ENCODE measurements at places on chromosomes 3 and 15.

DNA sequence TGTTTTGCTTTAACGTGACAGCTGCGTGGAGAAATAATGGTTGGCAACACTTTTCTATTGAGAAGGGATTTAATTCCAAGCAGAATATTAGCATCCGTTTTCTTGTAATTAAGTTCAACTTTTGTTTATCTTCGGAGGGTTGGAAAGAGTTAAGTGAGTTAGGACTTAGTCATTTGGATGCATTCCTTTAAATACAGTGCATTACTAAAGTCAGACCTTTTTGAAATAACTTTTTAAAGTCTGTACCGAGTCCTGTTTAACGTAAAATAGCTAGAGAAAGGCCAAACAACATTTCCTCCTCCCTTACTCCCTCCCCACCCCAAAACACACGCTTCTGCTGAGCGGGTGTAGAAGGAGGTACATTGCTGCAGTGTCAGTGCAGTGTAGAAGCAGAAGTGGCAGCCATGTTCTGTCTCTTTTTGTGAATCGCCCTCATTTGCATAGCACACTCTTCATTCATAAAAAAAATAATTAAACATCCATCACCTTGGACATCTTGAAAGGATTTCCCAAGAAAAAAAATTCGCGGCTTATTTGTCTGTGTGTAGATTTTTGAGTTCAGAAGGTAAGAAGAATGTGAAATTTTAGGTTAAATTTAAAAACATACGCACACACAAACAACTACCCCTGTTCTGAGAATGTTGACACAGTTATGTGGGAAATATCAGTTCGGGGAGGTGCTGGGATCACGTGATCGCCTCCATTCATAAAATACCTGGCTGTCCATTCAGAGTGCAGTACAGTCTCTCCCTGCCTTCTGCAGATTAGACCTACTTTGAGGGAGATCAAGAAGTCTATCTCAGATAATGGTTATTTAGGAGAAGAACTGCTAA is 1.6 kb downstream of the SPRED1 start:
- peak; percentile 61 for DNase-seq

DNA sequence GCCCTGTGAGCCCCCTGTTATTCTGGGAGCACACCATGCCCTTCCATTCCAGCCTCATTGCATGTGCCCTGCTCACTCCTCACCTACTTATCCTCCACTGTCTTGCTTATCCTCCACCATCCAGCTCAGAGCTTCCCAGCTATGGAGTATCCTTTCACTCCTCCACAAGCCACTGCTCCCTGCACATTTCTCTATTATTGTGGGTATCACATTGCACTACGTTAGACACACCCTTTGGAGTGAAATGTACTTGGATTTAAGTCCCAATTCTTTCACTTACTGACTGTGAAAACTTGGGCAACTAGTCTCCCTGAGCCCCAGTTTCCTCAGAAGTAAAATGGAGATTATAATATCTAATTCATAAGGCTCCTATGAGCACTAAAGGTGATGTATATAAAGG is 4.3 kb downstream of the MASP1 start:
- DNase-seq, result no peak

GRCh38 chr3:169295126-169295525 is 368.4 kb downstream of the MECOM start:
- DNase-seq, result no peak

DNA sequence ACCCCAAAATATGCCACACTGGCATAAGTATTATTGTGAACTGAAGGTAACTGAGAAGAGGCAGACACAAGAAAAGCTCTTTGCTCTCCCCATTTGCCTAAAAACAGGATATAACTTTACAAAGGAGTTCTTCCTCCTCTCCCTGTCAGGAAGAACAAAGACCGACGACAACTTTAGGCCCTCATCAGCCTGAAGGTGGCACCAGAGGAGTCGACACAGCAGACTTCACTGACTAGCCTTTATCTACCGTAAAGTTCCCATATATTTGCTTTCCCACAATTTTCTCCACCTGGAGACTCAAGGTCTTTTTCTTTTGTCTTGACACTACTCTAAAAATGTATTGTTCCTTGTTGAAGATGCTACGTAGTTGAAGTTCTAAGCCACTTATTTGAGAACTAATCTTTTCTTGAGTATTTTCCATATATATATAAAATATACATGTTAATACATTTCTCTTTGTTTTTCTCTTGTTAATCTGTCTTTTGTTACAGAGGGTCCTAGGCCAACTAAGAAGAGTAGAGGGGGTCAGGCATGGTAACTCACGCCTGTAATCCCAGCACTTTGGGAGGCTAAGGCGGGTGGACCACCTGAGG is 16.2 kb upstream of the XIRP1 start:
- peak; percentile 55 for DNase-seq

DNA sequence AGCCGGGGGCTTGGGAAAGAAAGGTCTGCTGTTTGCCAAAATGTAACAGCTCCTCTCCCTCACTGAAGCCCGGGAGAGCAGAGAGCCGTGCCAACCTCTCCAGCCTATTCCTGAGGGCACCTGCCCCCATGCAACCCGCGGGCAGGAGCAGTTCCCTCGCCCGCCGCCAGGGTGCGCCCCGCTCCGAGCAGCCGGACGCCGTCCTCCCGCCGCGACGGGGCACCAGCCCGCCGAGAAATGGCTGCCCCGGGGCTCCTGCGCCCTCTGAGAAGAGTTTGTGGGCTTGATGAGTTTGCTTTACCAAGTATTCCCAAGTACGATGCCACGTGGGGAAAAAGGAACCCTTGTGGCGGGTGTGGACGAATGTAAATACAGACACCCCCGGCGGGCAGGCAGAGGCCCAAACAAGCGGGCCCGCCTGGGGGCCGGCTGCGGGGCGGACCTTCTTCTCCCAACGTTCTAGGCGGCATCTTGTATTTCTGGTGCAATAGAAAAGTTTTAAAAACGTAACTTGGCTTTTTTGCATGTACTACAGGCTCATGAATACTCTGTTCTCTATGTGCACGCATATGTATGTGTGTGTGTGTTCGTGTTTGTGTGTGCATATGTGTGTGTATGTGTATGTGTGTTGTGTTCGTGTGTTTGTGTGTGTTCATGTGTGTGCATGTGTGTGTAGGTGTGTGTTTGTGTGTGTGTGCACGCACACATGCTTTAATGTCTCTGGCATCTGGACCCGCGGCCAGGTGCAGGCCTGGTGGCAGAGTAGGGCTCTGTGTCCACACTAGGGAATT is 162.9 kb downstream of the CHSY1 start:
- peak; percentile 75 for DNase-seq

DNA sequence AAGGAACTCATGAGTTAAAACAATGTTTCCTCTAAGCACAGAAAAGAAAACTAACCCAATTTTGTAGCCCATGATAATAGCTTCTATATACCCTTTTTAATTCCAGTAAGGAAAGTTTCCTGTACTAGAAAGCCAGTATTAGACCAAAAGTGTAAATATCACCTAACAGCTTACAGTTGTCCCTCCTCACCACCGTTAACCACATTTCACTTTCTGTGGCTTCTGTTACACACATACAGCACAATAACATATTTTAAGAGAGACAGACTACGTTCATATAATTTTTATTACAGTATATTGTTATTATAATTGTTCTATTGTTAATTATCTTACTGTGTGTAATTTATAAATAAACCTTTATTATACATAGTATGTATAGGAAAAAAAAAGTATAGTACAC is 74.1 kb downstream of the ZNF280D start:
- no peak for DNase-seq

DNA sequence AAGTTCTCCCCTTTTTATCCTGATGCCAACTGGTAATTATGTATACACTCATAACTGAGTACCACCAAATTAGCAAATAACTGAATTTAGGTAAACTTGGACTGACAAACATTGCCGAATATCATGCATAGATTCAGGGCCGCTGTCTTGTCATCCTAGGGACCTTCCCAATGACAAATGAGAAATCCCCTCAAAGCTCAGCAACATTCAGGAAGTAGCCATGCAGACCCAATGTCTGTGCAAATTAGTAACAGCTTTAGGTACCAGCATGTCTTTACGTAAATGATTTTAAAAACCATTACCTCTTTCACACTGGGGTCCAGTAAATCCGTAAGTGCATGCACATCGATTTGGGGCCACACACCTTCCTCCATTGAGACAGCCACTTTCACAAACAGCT is 49.5 kb downstream of the FBN1 start:
- no peak for DNase-seq

- DNase-seq, result no peak
These were observed 39.6 kb downstream of the GOLM2 start for GRCh38 chr15:44328135-44328534.
